Fibroblast of villous mesenchyme (primary cell): ENCODE measurements at places on chromosomes 11 and 22.
A peak's percentile ranks its signal among the peaks of the same experiment; 100 is the strongest.

GRCh38 chr22:44582016-44582415 lies 84.0 kb upstream of the RTL6 start:
- no peak for DNase-seq

GRCh38 chr22:40635940-40636379 lies 559 bp downstream of the MRTFA start:
- DNase-seq, result no peak

DNA sequence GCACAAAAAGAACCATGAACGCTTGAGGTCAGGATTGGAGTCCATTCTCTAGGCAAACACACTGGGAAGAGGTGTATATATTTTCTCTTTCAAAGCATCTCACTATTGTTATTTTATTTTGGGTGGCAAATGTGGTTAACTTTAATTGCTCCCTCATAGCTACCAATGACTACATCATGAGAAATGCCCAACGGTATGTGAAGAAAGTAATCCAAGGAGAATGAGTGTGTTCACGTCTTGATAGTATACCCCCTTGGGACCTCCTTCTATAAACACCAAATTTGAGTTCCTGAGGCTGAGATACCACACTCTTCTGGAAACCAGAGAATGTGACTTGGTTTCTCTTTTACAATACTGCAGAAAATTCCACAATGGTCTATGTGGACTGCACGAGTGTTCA lies 15.8 kb downstream of the OR8D1 start:
- no peak for DNase-seq

DNA sequence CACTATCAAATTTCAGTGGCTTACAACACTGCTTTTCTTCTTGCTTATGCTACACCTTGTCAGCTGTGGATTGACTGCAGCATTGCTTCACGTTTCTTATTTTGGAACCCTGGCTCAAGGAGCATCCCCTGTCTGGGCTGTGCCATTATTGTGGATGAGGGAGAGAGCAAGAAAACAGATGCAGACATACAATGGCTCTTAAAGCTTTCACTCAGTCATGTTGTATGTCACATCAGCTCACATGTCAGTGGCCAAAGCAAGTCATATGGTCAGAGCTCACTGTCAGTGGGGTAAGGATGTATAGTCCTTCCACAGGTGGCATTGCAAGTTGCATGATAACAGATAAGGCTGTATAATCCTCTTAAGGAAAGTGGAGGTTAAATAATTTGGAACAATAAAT lies 10.0 kb downstream of the ARHGEF12 start:
- no peak for DNase-seq

DNA sequence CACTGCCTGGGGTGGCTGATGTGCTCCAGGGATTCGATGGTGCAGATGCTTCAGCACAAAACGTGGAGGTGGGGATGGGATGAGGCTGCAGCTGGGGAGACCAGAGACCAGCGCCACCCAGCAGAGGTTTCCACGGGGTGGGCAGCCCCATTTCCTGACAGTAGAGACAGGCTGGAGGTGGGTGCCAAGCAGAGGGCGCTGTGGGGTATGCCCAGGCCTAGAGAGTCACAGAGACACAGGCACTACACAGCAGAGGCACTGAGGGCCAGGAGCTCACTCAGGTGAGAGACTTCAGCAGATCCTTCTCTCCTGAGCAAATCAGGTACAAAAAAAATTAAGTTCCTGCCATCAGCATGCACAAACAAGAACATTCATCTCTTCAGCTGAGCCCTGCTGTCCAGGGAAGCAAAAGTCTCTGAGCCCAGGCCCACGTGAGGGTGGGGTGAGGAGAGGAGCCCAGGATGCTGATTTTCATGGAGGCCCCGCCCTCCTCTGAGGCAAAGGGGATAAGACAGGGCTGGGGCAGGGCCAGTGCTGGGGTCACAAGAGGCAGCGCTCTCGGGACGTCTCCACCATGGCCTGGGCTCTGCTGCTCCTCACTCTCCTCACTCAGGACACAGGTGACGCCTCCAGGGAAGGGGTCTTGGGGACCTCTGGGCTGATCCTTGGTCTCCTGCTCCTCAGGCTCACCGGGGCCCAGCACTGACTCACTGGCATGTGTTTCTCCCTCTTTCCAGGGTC lies 53.1 kb downstream of the GGTLC2 start:
- no peak for DNase-seq

- DNase-seq, result no peak
Measured at GRCh38 chr11:47518212-47518964, 34.5 kb downstream of the CELF1 start.

- DNase-seq, result no peak
Measured at GRCh38 chr11:862696-863022, 20.0 kb downstream of the TSPAN4 start.

DNA sequence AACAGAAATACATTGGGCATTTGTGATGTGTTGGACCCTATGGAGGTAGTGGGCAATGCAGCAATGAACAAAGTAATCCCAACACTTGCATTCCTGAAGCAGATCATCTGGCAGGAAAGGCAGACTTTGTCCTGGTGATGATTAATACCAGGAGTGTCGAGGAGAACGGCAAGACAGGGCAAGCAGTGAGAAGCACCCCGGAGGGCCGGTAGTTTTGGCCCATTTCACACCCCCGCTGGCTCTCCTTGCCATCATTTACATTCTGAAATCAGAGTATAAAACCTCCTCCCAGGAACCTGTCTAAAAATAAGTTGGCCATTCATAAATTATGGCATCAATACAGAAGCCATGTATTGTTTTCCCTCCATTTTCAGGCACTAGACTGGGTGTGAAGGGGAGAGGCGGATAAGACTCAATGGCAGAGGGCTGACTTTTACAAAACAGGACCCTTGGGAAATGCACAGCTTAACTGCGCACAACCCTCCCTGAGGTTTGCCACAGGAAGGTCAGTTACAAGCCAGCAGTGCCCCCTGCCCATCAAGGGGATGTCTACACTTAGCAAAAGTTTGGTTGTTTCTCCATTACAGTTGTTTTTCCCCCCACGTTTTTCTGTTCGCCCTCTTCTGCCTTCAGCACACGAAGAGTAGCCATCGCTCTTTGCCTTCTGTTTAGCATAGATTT lies 55.6 kb downstream of the OPCML start:
- DNase-seq, result no peak

DNA sequence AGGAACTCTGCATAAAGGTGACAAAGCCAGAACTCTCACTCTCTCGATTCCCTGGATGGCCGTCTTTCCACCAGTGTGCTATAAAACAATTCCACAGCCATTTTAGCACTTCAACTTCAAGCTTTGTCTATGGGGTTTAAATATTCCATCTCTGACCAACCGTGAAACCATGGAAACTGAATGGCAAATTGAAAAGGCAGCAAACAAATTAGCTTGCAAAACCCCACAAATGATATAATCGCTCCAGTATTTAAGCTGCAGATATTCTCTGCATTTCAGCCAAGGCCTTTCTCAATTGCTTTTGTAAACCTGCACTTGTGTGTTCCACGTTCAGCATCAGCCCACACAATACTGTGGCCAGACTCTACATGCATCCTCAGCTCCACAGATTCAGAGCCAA lies 131.7 kb upstream of the ISX start:
- DNase-seq, result no peak

GRCh38 chr11:76787911-76788596 lies 4.9 kb downstream of the TSKU start:
- DNase-seq, result peak; percentile 84

GRCh38 chr11:113947994-113948393 lies 26.9 kb upstream of the HTR3A start:
- no peak for DNase-seq

DNA sequence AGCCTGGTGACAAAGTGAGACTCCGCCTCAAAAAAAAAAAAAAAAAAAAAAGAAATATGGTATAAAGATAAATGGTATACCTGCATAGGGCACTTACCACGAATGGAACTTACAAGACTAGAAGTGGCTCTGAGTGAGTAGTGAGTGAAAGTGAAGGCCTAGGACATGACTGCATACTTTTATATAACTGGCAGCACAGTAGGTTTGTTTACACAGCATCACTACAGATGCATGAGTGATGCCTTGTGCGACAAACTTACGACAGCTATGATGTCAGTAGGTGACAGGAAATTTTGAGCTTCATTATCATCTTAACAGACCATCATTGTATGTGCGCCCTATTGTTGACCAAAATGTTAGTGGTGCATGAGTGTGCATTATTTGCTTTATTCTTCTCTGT lies 17.7 kb downstream of the XRCC6 start:
- no peak for DNase-seq

DNA sequence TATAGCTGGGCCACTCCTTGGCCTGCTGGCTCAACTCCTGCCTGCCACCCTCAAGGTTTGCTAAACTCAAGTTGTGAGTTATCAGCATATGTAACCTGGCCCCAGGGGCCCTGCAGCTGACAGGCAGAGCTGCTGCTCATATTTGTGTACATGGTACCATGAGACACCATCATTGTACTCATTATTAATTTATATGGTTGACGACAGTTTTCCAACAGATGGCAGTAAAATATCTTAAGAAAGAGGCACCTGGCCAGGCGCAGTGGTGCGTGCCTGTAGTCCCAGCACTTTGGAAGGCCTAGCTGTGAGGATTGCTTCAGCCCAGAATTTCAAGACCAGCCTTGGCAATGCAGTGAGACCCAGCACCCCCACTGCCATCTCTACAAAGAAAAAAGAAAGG lies 11.4 kb upstream of the DENND5A start:
- DNase-seq, result no peak
